ENCODE measurements at places on chromosomes 6 and 20. TPM values are rescaled to one million over a fixed set of nuclear protein-coding genes. Genes with fewer than 3 reads are reported as not detected.

FNDC1 gene
- total RNA-seq = not detected

MYCT1 gene
- total RNA-seq = 156 TPM

TMEM244 gene
- total RNA-seq = not detected

REM1 gene
- total RNA-seq = not detected

PGC gene
- total RNA-seq = not detected

LZTS3 gene
- 17.4 TPM for total RNA-seq

GNRH2 gene
- total RNA-seq = 0.48 TPM

MCCD1 gene
- total RNA-seq = not detected

SLC35D3 gene
- total RNA-seq = not detected

NAPB gene
- 4.5 TPM for total RNA-seq

PPP1R3G gene
- 1.4 TPM for total RNA-seq

KHDC1L gene
- total RNA-seq = not detected

DNMT3B gene
- 5.8 TPM for total RNA-seq

FUT9 gene
- total RNA-seq = 0.15 TPM

SLC17A3 gene
- total RNA-seq = not detected

SLC18B1 gene
- 14.3 TPM for total RNA-seq
